ENCODE measurements at places on chromosomes 4 and X.

- no peak for DNase-seq
Measured at GRCh38 chrX:20237864-20238263, 28.8 kb downstream of the RPS6KA3 start.

- DNase-seq = no peak
Measured at GRCh38 chrX:13091111-13091765, 46.8 kb upstream of the FAM9C start.

DNA sequence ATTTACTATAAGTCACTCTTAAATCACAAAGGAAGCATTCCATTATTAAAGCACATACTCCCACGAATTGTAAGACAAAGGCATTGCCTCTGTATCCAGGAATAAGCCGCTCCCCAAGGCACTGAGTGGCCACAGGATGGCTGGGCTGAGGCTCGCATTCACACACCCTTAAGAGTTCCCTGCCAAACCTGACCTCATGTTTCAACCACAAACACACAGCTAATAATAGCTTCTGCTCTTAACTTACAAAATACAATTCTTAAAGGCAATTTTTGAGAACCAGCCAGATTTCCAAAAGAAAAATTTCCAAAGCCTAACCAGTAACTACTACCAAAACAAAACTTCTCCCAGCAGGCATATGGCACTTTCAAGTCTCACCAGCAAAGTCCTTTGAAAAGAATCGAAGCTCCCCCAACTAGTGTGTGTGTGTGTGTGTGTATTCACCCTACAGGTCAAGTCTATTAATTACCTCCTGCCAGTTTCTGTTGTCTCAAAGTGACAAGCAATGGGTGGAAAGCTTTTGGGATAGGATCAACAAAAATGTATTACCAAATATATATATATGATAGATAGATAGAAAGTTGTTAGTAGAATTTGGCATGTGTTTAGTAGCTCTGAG is 36.0 kb downstream of the ARHGAP6 start:
- DNase-seq = no peak

DNA sequence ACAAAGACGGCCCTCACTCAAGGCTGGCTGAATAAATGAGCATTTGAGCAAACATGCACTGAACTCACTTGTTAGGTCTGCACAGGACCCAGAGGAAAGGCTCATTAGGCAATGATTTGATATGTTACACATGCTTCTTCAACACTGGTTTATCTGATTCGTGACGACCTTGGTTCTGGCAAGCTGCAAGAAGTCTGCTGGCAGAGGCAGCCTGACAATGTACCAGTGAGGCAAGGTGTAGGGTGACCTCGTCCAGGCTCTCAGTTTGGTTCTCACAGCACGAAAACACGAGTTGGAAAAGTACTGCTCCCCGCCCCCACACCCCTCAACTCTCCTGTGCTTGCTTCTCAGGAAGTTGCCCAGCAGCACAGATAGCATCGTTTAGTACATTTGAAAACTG is 63.1 kb upstream of the CITED1 start:
- no peak for DNase-seq

GRCh38 chrX:39000802-39001201 is 199.5 kb downstream of the MID1IP1 start:
- DNase-seq = no peak

Measured in cerebellar nuclear complex (tissue), 1 donor.